ENCODE measurements at places on chromosomes 12 and 14.

- no peak for DNase-seq
These were observed 890 bp downstream of the AVPR1A start for GRCh38 chr12:63149909-63150712.

DNA sequence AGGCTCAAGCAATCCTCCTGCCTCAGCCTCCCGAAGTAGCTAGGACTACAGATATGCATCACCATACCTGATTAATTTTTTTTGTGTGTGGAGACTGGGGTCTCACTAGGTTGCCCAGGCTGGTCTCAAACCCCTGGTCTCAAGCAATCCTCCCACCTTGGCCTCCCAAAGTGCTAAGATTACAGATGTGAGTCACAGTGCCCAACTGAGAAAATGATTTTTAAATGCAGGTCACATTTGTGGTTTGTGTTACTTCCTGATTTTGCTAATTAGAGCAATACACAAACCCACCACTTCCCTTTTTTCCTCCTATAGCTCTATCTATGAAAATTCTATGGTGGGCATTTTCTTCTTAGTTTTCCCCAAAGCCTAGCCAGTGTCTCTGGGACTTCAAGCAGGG is 45.5 kb upstream of the TMEM263 start:
- no peak for DNase-seq

DNA sequence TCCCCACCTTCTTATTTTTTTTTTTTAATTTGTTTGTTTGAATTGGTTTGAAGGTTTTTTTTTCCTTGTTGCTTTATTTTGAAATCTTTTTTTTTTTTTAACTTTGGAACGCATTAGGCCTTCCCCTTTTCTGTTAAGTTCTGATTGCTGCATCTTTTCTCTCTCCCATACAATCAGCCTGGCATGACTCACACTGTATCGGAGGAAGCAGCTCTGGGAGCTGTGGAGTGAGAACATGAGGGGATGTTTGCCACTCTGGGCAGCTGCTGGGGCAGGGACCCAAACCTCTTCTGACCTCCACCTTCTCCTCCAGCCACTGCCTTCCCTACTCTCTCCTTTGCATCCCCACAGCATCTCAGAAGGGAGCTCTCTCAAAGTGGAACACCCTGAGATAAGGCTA is 160.3 kb upstream of the FKBP4 start:
- DNase-seq: no peak

DNA sequence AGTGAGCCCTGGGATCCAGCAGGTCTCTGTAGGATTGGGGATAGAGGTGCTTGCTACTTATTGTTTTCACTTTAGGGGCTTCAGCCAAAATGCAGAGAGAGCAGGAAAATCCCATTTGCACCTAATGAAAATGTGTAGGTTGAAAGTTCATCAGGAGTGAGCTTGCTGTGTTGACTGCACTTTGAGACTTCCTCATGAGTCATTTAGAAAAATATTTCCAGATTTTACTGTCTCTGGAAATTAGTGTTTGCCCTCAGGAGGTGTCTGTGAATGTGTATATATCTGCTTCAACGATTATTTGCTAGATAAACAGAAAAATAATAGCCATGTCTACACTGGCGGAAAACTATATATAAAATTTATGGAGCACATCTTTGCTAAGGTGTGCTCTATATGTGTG is 159.3 kb downstream of the CAND1 start:
- no peak for DNase-seq

DNA sequence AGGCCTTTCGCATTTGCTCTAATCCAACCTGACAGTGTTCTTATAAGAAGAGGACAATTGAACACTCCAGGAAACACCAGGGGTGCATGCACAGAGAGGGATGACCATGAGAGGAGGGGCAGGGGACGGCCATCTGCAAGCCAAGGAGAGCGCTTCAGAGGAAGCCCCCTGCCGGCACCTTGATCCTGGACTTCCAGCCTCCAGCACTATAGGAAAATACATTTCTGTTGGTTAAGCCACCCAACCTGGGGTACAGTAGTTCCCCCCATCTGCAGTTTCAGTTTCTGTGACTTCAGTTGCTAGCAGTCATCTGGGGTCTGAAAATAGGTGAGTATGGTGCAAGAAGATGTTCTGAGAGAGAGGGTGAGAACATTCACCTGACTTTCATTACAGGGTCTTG is 64.7 kb downstream of the CLMN start:
- no peak for DNase-seq

- DNase-seq: no peak
These were observed 1.2 kb downstream of the TAPBPL start for GRCh38 chr12:6452944-6453630.

DNA sequence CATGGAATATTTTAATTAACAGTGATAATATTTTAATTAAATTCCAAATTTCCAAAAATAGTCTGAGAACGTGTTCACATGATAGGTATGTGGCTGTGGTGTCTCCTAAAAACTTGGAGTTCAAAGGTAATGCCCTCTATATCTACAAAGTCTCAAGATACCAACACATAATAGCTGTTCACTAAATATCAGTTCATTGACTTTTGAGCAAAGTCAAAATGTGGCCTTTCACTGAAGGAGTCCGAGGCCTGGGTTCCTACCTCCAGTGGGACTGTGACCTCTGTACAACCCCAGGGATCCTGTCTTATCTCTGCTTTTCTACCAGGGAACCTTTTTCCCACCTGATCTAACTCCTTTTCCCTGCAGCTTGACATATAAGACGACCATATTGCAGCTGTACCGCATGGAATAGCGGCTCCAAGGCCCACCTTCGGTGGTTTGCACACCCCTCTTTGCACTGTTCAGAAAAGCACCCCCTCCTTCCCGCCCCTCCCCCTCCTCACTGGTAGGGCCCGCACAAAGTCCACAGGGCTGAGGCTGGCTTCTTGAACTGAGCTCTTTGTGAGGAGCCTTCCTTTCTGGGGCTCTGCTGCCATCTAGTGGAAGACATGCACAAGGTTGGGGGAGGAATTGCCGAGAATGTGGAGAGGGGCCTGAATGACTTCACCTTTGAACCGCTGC is 3.1 kb downstream of the CCND2 start:
- peak; percentile 89 for DNase-seq

DNA sequence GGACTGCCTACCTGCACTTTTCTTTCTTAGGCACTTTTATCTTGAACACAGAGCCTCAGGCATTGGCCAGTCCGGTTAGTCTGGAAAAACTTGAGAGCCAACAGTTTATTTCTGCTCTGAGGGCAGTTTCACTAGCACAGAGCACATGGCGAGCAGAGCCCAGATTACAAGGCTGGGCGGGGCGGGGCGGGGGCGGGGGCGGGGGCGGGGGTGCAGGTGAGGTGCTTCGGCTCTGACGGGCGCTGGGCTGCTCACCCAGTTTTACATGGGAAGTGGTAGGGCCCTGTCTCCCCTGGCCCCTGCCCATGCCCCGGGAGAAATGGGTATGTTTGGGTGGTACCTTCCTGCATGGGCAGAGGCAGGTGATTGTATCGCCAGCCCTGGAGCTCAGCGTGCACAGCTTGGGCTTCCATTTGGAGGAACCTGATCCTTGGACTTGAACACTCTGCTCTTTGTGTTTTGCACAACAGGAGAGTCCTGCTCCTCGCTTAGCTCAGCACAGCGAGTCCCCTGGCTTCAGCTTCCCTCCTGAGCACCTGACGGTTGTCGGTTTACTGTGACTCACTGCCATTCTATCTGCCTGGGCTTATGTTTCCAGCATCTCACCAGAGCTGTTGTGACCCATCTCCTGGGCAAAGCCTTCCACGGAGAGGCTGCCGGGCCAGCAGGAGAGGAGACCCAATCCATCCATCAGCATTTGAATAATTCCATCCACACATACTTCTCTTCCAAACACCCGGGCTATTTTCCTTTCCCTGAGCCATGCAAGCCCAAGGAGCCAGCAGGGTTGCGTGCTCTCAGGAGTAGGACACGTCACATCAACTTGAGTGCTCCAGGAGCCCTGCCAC is 108.5 kb downstream of the ARF6 start:
- peak; percentile 64 for DNase-seq

DNA sequence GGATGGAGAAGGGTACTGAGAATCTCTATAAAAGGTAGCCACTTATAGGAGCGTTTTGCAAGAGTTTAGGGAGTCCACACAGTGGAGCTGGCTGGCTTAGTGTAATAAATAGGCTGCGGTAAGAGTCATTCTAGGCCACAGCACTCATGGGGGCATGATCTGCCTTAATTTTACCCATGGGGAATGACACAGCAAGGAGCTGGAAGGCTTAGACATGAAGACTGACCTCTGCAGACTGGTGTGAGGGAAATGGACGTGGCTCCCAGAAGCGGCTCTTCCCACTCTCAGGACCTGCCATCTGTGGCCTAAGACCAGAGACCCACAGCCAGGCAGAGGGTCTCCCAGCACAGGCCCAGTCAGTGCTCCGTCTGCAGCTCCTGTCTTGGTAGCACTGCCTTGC is 173.3 kb downstream of the PPM1H start:
- DNase-seq: peak; percentile 67

GRCh38 chr12:95282266-95282665 is 64.7 kb downstream of the VEZT start:
- DNase-seq: no peak

- DNase-seq: no peak
These were observed 39.7 kb downstream of the MAPKAPK5 start for GRCh38 chr12:111881716-111882115.

- no peak for DNase-seq
These were observed 13.8 kb downstream of the MGST1 start for GRCh38 chr12:16361142-16361783.

GRCh38 chr12:96810477-96810876 is 96.6 kb upstream of the NEDD1 start:
- no peak for DNase-seq

DNA sequence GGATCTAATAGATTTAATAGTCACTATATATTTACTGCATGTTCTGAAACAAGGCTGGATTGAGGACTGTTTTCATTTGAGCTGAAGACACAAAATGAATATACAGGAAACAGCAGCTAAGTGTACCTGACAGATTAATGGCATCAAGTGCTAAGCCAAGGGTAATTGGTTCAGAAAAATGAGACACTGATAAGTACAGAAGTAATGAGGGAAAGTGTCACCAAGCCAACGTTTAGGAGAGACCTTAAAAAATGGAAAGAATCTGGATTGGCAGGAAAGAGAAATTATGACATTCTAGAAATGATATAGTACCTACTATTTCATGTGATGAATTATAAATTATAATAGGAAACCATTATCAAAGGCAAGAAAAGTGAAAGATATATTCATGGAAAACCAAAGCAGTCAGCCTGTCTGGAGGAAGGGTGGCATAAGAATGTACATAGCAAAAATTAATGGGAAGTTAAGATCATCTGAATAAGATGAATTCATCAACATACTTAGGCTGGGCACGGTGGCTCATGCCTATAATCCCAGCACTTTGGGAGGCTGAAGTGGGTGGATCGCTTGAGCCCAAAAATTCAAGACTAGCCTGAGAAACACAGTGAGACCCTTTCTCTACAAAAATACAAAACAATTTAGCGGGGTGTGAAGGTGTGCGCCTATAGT is 21.0 kb upstream of the DUSP16 start:
- no peak for DNase-seq

DNA sequence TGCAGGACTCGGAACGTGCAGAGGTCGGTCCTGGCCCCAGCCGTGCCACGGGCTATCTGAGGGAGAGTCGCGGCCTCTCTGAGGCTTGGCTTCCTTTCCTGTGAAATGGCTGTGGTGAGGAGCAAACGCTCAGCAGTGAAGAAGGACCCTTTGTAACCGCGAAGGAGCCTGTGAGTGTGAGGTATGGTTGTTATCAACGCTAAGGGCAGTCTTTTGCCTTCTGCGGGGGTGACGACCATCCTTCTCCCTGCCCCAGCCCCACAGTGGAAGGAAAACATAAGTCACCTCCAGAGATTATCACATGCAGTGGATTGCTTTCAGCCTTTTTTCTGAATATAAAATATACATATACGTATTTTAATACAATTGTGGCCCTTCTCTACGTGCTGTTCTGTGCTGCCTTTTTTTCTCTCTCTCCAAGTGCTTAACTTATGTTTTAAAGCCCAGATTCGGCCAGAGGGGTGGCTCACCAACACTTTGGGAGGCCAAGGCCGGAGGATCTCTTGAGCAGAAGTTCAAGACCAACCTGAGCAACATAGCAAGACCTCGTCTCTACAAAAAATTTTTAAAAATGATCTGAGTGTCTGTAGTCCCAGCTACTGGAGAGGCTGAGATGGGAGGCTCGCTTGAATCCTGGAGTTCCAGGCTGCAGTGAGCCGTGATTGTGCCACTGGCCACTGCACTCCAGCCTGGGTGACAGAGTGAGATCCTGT is 17.4 kb downstream of the TAMALIN start:
- DNase-seq: no peak
